Activated CD8-positive, alpha-beta memory T cell treated with anti-CD3 and anti-CD28 coated beads for 4 hours (primary cell): ENCODE measurements at places on chromosomes 12 and 14.

- no peak for DNase-seq
These were observed 89.9 kb upstream of the HSPB8 start for GRCh38 chr12:119088685-119089379.

DNA sequence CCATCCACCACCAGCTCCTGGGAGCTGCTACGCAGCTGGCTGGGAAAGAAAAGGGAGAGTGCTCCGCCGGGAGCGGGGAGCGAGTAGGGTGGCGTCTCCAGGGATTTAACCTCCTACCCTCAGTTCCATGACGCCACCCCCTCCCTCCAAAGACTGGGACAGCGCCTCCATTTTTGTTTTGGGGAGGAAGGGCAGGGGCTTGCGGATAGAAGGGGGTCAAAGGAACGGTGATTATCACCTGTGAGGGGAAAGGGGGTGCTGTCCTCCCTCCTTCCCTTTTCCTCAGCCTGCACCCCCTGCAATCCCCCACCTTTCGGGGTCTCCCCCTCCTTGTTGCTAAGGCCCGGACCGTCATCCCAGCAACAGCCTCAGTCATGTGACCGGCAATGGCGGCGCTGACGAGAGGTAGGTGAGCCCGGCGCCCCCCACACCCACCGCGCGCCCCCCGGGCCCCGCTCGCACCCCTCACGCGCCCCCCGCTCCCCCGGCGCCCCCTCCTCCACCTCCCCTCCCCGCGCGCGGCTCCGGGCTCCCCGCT is at the start of gene DTX3:
DTX3 (plus strand) TSS at position 371 of the 538 bp plus-strand sequence. CDS start 1,694 bp downstream, outside the sequence.
- DNase-seq: no peak

DNA sequence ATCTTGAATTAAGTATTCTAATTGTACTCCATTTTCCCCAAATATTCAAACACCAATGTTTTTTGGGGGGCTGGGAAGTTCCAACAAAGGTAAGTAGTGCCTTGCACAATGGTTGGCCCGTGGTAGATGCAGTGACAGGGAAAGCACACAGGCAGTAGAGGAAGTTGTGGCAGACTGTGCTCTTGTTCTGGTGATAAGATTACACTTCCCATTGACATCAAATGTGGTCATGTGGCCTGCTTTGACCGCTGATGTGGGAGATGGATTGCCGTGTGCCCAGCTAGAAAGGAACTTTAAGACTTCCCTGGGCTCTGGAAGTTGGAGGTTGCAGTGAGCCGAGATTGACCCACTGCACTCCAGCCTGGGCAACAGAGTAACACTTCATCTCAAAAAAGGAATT is 223.8 kb downstream of the VRK1 start:
- DNase-seq: no peak

DNA sequence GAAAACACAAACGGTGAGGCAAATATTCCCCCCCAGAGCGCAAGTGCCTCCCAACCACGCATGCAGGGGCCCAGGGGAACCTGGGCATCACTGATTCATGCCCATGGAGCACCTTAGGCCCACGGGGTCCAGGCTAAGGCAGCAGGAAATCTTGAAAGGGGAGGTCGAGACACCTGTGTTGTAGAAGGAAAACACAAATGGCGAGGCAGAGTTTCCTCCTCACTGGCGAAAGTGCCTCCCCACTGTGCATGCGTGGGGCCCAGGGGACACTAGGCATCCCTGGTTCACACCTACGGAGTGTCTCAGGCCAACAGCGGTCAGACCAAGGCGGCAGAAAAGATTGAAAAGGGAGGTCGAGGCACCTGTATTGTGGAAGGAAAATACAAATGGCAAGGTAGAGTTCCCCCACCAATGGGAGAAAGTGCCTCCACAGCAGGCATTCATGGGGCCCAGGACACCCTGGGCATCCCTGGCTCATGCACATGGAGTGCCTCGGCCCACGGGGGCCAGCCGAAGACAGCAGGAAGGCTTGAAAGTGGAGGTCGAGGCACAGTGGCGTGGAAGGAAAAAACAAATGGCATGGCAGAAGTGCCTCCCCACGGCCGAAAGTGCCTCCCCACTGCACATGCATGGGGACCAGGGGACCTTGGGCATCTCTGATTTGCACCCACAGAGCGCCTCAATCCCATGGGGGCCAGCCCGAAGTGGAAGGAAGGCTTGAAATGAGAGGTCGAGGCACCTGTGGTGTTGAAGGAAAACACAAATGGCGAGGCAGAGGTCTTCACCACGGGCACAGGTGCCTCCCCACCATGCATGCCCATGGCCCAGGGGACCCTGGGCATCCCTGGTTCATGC is 368.8 kb downstream of the ALG10 start:
- no peak for DNase-seq

DNA sequence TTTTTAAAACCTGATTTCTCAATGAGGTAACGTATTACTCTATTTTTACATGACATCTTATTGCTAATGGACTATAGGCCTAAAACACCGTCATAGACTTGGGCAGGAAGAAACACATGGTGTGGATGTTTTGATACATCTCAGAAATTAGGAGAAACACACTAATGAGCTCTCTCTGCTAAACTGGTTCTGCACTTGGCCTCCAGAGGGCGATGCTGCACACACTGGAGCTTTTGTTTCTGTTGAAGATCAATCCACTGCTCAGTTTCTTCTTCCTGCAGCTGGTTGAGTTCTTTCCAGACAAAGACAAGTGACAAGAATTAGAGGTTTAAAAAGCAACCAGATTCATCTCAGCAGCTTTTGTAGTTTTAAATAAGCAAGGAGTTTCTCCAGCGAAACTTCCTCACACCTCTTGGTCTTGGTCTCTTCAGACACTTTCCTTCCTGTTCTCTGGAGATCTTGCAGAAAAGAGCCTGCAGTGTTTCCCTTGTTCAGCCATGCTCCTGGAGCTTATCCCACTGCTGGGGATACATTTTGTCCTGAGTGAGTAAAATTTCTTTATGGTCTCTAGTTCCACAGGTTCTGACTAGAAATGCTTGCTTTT is 178.5 kb upstream of the OR4E1 start:
- DNase-seq: peak; percentile 42

- DNase-seq: no peak
These were observed 326.3 kb upstream of the DIO3 start for GRCh38 chr14:101234999-101235334.

- no peak for DNase-seq
These were observed 9.0 kb upstream of the OR6J1 start for GRCh38 chr14:22653012-22653621.

GRCh38 chr12:49482095-49483051 is 56.5 kb upstream of the KCNH3 start:
- DNase-seq: no peak

DNA sequence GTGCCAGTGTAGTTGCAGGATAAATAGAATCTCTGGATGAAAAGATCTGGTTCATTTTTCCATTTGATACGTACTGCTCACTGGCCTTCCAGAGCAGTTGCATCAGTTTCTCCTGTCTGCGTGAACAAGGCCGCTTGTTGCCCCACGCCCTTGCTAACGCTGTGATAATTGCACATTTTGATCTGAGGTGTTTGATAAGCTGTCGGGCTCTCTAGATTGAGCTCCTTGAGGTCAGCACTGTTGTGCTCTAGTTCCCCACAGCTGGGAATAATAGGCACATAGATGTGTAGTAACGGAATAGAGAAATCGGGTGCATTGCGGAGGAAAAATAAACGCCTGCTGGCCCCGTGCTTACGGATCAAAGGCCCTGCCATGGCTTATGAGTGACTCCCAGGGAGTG is 42.8 kb upstream of the TRAF3 start:
- no peak for DNase-seq

GRCh38 chr14:26281280-26281998 is 316.4 kb downstream of the NOVA1 start:
- no peak for DNase-seq

GRCh38 chr12:44053549-44054127 is 217.8 kb downstream of the TMEM117 start:
- no peak for DNase-seq

DNA sequence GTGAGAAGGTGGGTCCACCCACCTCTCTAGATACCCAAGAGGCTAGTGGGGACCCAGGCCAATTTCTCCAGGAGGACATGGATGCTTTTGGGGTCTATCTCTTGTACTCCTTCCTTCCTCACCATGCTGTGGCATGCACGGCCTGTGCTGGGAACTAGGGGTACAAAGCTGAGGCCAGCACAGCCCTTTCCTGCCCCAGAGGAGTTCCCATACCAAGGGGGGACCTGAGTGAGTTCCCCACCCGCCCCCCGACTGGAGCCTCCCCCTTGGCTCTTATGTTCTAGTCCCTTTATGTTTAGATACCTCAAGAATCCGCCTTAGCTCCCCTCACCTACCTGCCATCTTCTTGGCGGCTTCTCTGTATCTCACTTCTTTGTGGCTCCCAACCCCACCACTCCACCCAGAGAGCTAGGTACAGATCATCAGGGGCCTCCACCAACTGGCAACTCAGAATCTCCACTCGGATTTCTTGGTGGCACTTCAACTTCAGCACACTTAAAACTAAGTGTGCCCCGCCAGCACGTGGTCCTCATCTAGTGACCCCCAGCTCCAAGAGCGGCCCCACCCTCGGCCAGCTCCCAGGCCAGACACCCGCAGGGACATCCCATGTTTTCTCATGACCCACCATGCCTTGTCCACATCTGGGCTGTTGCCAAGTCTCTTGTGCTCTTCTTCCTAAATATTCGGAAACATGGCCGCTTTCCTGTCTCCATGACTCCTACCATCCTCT is 115.2 kb upstream of the RTL1 start:
- DNase-seq: no peak

GRCh38 chr12:6312529-6313325 is 2.2 kb downstream of the PLEKHG6 start:
- DNase-seq: no peak

DNA sequence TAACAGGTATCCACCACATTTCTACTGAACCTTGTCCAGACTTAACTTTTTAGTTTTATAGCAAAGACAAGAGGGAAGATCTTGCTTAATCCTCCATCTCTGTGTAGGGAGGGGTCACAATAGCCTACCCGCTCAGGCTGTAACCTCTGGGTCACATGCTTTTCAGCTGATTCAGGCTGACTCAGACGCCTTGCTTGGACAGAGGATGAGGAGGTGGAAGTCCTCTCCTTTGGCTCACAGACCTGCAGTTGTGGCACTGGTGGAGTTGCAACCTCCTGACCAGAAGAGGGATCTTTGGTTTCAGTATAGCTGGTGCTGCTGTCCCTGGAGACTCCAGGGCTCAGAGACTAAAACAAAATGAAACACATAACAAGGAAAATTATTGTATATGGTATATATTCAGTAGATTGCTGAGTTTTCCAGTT is 16.2 kb downstream of the ACIN1 start:
- no peak for DNase-seq

GRCh38 chr14:87351007-87351406 is 642.0 kb downstream of the GALC start:
- DNase-seq: no peak

GRCh38 chr14:76908834-76909233 is 82.6 kb downstream of the LRRC74A start:
- no peak for DNase-seq

DNA sequence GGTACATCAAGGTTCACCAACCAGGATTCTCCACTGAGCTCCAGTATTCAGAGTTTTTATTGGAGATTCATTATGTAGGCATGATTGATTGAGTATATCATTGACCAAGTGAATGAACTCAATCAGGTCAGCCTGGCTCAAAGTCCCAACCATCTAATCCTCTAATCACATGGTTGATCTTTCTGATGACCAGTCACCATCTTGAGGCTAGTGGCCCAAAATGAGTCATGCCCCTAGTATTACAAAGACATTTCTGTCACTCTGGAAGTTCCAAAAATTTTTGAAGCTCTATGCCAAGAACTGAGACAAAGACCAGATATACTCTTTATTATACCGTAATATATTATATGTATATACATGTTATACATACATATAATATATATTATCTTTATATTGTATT is 75.9 kb upstream of the ATF7IP start:
- no peak for DNase-seq

- DNase-seq: no peak
These were observed 204.2 kb downstream of the EFCAB11 start for GRCh38 chr14:89750281-89750755.

DNA sequence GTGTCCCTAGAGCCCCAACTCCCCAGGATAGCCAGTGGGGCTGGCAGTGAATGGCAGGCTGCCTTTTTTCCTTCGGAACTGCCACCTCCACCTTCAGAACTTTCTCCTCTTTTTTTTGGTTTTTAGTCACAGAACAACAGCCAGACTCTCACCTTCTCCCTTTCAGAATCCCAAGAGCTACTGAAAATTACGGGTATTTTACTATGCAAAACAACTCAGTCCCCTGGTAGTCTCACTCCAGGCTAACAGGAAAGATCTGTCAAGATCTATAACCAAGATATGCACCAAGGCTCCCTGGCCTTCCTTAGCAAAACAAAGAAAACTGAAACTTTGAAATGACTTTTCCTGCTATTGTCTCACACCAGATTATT is 12.5 kb downstream of the PLEKHG6 start:
- DNase-seq: no peak

DNA sequence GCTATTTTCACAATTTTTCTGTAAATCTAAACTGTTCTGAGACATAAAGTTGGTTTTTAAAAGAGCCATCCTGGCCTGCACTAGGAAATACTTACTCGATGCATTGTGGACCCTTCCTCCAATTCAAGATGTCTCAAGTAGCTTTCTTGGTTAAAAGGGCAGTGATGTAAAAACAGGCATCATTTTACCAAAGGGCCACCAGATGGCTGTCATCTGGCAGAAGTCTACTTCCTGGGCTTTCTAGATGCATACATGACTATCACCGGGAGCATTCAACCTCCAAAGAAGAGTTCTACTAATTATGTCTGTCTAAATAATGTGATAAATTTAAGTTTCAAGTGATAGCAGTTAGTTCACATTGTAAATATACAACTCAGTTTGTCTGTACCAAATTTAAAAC is 96.8 kb upstream of the FRMD6 start:
- DNase-seq: no peak

GRCh38 chr14:97709552-97709951 is 912.4 kb downstream of the VRK1 start:
- peak; percentile 35 for DNase-seq

GRCh38 chr14:100874411-100875091 is 29.0 kb downstream of the RTL1 start:
- DNase-seq: no peak

DNA sequence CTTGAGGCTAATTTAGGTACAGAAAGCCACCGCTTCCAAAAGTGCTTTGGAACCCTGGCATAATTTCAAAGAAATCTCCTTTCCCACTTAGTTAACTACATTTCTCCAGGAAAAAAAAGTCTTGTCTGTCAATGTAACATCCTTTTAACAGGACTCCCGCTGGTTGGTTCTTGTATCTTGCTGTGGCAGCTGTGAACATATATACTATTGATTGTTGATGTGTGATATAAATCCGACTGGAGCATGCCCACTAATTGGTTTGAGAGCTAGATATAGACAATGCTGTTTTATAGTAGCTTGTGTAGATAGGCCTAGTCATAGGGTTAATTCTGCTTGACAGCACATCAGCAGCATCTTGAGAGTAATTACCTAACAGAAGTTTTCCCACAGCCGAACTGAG is 89.6 kb downstream of the MSRB3 start:
- DNase-seq: no peak

- no peak for DNase-seq
These were observed 336.4 kb upstream of the NAV3 start for GRCh38 chr12:77494296-77494695.
